Inflammatory macrophage treated with lipopolysaccharide for 4 hours (primary cell): ENCODE measurements at places on chromosomes 6 and 20.

DNA sequence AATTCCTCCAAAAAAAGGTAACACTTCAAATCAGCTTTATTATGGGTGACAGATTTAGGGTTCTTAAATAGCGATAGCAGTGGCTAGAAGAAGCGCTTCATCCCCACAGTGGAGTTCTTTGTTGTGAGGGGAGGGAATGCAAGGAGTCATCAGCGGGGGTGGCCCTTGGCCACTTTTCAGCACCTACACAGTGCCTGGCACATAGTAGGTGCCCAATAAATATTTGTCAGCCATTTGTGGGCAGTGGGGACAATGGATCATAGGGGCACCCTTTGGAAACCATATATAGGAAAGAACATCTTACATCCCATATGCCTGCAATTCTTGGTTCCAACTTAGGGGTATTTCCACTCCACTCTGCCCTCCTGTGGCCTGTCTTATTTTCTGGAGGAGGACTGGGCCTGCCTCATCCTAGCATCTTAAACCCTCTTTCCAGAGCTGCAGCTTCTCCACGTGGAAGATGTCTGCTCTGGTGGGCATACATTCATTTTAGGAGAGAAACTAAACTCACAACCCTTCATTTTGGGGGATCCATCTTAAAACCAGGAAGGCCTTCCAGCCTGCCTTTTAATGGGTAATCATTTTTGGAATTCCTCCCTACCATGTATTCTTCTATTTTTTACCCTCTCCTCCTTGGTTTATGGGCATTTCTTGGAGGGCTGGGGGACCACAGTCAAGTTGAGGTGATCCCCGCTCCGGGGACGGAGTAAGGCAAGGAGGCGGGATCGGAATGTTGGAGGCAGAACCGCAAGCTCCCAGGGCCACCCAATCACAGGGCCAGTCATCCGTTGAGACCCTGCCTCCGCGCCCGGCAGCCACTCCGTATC is 2.6 kb upstream of the GPSM3 start:
- peak; percentile 62 for DNase-seq

GRCh38 chr6:79705456-79705995 is 74.4 kb downstream of the SH3BGRL2 start:
- no peak for DNase-seq

- no peak for DNase-seq
Observed at GRCh38 chr6:169656546-169657283, 45.1 kb downstream of the WDR27 start.

GRCh38 chr20:45037050-45037449 is 63.9 kb downstream of the KCNS1 start:
- no peak for DNase-seq

DNA sequence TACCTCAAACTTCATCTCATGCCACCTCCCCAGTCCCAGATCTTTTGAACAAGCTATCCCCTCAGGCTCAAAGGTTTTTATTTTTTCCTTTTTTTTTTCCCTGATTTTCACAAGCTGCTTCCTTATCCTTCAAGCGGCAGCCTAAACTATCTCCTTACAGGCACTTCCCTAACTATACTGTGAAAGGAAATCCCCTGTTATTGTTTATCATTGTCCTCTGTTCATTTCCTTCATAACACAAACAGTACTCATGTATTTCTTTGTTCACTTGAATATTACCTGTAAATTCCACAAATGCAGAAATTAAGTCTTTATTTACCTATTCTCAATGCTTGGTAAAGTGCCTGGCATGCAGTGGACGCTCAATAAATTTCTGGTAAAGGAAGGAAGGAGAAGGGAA is 48.9 kb downstream of the ME1 start:
- no peak for DNase-seq

DNA sequence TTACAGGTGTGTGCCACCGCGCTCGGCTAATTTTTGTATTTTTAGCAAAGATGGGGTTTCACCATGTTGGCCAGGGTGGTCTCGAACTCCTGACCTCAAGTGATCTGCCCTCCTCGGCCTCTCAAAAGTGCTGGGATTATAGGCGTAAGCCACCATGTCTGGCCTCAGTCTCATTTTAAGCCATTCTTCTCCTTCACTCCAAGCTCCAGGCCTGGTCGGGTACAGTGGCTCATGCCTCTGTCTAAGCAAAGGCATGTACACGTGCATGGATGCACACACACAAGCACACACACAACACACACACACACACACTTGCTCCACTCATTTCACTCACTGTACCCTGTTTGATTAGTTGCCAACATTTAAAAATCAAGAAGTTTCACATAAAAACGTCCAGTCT is 7.7 kb upstream of the PARD6B start:
- no peak for DNase-seq
